ENCODE measurements at places on chromosomes 2 and 18.

GRCh38 chr18:22475426-22476100, 57.8 kb upstream of the CTAGE1 start:
- DNase-seq = no peak

- DNase-seq = no peak
These were observed 301.0 kb upstream of the SLC39A10 start for GRCh38 chr2:195356026-195356425.

GRCh38 chr18:57749604-57749970, 53.5 kb downstream of the ATP8B1 start:
- no peak for DNase-seq

DNA sequence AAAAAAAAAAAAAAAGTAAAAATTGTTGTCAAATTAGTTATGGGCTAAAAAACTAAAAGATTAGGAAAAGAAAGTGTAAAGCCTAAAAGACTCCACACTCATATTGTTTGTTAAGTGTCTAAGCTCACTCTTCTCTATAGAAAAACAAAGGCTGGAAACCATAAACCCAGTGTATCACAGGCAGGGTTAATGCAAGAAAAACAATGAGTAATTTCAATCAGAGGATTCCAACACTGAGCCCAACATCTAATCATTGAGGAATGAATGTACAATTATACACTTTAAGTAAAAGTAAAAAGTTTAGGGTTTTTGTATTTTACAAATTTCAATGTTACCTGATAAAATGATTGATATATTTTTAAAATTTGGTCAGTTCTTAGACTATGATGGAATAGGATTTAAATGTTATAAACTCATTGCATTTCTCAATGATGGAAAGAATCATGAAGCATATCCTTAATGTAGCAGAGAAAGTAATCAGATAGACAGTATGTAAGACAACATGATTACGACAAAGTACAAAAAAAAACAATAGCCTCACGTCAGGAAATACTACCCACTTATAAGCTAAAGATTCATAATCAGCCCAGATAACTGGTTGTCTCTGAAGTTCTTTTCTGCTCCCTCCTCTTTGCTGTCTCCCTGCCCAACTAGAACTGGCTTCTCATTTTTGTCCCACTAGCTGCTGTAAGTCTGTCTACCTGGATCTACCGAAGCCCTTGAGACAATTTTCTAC, 44.5 kb upstream of the SP3 start:
- DNase-seq = peak; percentile 75

GRCh38 chr2:108933691-108934117, 55.3 kb downstream of the EDAR start:
- DNase-seq = no peak

- no peak for DNase-seq
These were observed 5.9 kb upstream of the DLX2 start for GRCh38 chr2:172108587-172108930.

DNA sequence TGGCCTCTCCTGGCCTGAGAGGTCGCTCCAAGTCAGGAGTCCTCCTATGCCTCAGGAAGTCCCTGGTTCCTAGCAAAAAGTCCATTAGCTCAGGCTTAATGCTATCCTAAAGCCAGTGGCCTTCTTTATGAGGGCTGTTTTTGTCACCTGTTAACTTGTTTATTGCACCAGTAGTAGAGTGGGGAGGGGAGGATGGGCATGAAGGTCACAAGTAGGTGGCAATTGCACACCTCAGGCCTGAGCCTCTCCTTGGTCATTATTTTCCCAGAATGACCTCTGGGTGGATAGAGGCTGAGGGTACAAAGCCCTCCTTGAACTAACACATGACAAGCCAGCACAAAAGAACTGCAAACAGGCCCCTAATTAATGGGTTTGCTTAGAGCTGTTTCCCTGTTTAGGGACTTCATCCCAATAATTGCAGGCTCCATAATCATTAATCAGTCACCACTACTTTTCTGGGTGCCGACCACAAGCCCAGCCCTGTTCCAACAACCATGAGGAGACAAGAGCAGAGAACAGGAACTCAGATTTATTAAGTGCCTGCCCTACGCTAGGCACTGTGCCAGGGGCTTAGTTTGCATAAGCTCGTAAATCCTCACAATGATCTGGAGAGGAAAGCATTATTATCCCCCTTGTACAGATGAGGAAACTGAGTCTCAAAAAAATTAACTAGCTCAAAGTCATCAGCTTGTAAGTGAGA, 123.0 kb upstream of the PKDCC start:
- DNase-seq = no peak

- DNase-seq = no peak
These were observed 708 bp downstream of the ZNF24 start for GRCh38 chr18:35343488-35343935.

DNA sequence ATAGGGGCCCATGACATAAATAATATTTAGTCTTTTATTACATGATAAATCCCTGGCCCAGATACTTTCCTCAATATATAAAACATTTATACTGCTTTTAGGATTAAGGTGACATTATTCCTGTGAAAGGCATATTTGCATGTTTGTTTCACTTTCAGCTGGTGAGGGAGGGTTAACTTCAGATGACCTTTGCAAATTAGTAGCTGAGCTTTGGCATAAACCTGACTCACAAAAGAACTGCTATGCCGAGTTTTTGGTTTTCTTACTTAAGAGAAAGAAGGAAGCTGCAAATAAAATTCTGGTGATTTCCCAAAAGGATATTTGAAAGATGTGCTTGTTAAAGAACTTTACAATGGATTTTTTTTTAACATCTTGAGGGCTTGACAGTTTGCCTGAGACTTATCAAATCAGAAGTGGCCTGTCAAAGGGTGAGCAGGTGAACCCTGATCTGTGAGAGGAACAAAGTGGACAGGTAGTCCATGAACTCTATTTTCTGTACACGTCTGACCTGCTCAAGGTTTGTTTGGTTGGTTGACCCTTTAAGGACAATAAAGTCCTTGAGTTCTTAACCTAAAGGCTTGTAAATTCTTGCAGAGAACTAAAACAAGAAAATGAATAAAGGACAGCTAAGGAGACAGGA, 93.5 kb downstream of the FAM124B start:
- peak; percentile 23 for DNase-seq

DNA sequence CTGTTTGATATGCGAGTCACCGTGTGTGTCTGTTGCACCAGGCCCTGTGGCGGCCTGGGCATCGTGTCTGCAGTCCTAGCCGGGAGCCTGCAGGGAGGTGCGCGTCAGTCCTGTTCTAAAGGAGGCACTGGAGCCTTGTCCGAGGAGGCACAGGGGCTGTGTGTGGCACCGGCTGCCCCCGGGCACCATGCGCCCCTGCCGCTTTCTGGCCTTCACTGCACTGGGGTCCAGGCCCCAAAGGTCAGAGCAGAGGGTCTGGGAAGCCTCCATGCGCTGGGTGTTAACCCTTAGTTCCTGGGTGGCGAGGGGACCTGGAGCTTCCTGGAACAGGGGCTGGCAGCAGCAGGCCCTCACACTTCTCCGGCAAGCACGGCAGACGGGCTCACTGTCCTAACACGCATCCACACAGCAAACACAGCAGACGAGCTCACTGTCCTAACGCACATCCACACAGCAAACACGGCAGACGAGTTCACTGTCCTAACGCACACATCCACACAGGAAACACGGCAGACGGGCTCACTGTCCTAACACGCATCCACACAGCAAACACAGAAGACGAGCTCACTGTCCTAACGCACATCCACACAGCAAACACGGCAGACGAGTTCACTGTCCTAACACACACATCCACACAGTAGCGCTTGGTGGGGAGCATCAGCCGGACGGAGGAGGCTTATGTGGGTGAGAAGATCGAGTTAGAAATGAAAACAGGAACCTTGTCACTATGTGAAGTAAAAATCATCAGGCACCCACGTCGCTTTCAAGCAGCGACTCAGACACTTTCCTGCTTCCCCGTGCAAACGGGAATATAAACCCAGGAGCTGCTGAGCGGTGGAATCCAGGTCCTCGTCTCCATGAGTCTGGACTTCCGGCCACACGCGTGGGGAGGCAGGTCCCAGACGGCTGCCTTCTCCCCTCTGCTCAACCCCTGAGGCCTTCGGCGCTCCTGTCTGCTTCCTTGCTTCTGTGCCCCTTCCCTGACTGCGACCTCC, 65.3 kb downstream of the TPO start:
- DNase-seq = no peak

DNA sequence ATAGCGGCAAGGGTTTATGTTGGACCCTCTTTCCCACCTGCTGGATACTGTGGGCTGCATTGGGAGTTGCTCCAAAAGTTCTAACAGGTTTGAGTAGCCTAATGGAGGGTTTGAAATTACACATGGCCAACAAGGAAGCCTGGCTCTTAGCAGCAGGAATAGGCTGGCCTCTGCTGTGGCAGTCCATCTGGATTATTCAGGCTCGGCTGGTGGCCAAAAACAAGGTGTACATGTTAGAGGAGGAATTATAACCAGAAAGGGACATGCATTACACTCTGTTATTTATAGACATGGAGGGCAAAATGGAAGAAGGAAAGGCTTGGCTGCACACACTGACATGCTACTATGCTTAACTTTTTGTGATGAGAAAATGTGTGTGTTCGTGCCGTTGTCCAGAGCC, 61.1 kb upstream of the NRXN1 start:
- no peak for DNase-seq

- no peak for DNase-seq
These were observed 373.6 kb downstream of the NUP35 start for GRCh38 chr2:183497861-183498260.

DNA sequence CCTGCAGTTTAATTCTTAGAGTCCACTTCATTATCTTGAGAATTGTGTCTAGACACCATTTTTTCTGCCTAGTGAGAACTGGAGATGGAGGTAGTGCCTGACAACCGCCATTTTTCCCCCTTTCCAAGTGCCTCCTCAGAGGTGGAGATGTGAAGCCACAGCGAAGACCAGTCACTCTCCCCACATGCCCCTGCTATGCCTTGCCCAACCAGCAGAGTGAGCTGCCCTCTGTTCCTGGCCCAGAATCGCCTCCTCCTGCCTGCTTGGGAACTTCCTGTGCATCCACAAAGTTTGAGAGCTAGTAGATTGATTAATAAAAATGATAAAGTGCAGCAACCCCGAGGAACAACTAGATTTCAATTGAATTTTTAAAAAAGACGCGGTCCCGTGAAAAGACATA, 123.3 kb downstream of the CLIP4 start:
- DNase-seq = no peak

DNA sequence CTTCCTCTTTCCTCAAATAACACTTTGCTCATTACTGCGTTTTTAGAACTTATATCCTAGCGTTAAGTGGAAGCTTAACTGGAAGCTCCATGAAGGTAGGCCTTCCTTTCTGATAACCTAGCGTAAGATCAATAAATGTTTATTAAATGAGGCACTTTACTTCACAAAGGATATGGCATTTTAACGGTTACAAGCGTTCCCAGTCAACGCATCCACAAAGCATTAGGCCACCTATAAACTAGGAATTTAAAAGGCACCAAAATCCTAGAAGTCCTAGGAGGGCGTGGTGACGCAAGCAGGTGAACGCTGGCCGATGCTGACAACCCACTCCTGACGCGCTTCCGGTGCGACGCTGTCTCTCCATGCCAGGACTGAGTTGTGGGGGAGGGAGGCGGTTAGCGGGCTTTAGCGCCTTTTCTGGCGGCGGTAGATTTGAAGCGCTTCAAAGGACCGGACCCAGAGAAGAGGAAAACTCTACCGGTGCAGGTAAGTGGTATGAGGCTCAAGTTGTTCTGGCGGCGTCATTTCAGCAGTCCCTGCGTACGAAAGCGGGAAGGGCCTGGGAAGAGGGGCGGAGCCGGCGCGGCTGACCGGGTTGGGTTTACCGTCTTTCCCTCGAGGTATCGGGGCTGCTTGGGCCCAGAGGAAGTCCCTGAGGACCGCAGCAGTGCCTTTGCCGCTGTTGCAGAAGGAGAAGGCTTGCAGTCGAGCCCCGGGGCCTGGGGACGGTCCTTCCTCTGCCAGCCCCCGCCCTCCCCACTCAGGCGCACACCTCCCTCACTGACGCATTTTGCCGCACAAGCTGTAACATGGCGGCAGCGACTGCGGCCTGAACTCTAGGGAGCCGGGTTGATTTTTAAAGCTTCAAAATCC, at the start of gene PPIG:
Gene PPIG, plus strand, starts transcription at position 347 of the 873 bp plus-strand sequence. CDS start 19,691 bp downstream, outside the sequence.
- DNase-seq = peak; percentile 83

DNA sequence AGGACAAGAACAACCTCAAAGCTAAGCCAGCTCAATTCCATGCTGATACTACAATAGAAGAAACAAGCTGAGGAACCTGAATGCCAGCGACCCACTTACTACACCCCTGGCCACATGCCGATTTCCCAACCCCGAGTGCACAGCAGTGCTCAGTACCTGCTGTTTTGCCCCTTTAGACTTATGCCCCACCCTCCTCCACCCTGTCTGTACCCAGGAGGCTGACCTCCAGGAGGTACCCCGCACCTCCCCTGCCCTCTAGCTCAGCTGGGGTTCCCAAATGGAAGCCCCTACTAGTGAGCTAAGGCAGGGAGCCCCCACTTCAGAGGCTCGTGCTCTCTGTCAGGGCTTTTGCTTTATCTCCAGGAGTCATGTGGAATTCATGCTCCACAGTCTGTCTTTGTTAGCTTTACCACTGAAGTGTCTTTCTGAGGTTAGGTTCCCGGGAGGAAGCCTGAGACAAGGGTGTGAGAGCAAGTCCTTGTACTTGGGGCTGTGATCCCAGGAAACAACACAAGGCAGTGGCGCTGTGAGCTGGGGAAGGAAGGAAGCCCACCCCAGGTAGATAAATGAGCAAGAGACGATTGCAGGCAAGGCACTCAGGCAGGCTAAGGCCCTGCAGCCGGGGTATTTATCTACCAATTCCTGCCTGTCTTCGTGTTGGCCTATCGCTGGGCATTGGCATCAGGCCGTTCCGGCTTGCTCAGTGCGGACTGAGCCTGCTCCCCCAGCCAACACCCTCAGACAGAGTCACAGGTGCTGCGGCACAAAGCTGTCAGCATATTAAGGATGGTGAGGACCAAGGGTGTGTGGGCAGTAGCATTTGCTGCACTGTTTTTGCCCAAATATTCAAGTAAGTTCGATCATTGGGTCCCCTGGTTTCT, 220.5 kb downstream of the CYP26B1 start:
- DNase-seq = no peak

All from kidney glomerular epithelial cell (primary cell).